ENCODE measurements at places on chromosomes 12 and 14. TPM values are rescaled to one million over a fixed set of nuclear protein-coding genes. Genes with fewer than 3 reads are reported as not detected.

MYO1H gene
- polyA plus RNA-seq = not detected

POTEG gene
- not detected for polyA plus RNA-seq

ADAM21 gene
- 0.08 TPM for polyA plus RNA-seq

UTP20 gene
- polyA plus RNA-seq = 5.2 TPM

THAP2 gene
- 11.6 TPM for polyA plus RNA-seq

ISM2 gene
- polyA plus RNA-seq = not detected

RALGAPA1 gene
- polyA plus RNA-seq = 15.3 TPM

BMP4 gene
- polyA plus RNA-seq = not detected

PNN gene
- polyA plus RNA-seq = 18.9 TPM

SLC38A1 gene
- 255 TPM for polyA plus RNA-seq

OR4K17 gene
- not detected for polyA plus RNA-seq

TAS2R42 gene
- not detected for polyA plus RNA-seq

OTX2 gene
- polyA plus RNA-seq = not detected

PNMA1 gene
- 31.6 TPM for polyA plus RNA-seq

TAS2R8 gene
- polyA plus RNA-seq = not detected

RHOJ gene
- polyA plus RNA-seq = not detected

SLC38A4 gene
- not detected for polyA plus RNA-seq

LRFN5 gene
- not detected for polyA plus RNA-seq

SLC2A13 gene
- polyA plus RNA-seq = 1.6 TPM

RTL1 gene
- polyA plus RNA-seq = not detected

FBLN5 gene
- 37.7 TPM for polyA plus RNA-seq

SAMD15 gene
- not detected for polyA plus RNA-seq

DPY19L2 gene
- polyA plus RNA-seq = 0.72 TPM

HOXC12 gene
- not detected for polyA plus RNA-seq

FZD10 gene
- polyA plus RNA-seq = not detected

KCNMB4 gene
- polyA plus RNA-seq = 1.3 TPM

C12orf56 gene
- polyA plus RNA-seq = not detected

Data from naive thymus-derived CD8-positive, alpha-beta T cell (primary cell).